ENCODE measurements at places on chromosomes 4 and X.
A peak's percentile ranks its signal among the peaks of the same experiment; 100 is the strongest.

- H3K4me1 ChIP-seq, result peaks cover 10% of the 10 kb centered on the region
- no peaks in the 10 kb centered on the region for H3K27me3 ChIP-seq
- H3K36me3 ChIP-seq, result peaks cover 7% of the 10 kb centered on the region
These were observed 138.0 kb upstream of the USP9X start for GRCh38 chrX:40947276-40947675.

GRCh38 chr4:125266901-125267604 lies 47.7 kb upstream of the FAT4 start:
- H3K4me3 ChIP-seq, result no peak overlapping the region
- H3K27me3 ChIP-seq, result no peaks in the 10 kb centered on the region
- no peak for DNase-seq
- no peak overlapping the region for H3K27ac ChIP-seq
- H3K4me1 ChIP-seq, result no peaks in the 10 kb centered on the region

DNA sequence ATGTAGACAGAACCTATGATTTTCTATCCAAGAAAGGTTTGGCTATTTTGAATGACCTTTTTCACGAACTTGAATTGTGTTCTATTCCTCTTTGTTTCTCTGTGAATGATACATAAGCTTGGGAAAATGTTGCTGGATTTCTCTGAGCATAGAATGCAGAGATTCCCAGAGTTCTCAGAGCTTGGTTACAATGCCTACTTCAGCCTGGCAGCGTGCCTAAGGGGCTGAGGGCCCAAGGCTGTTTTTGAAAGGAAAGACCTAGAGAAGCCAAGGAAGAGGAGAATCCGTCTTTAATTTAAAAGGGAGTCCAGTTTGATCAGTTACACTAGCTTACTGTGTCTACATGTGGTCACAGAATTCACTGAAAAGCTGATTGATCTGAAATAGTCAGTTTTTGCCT lies 55.3 kb upstream of the CXorf51B start:
- H3K4me3 ChIP-seq, result no peak overlapping the region
- DNase-seq, result no peak
- no peaks in the 10 kb centered on the region for H3K4me1 ChIP-seq

GRCh38 chrX:56572975-56573374 lies 9.5 kb downstream of the UBQLN2 start:
- DNase-seq, result peak; percentile 42
- peaks cover 40% of the 10 kb centered on the region for H3K36me3 ChIP-seq
- no peak overlapping the region for H3K4me3 ChIP-seq
- H3K27ac ChIP-seq, result no peak overlapping the region
- no peaks in the 10 kb centered on the region for H3K27me3 ChIP-seq
- peaks cover 56% of the 10 kb centered on the region for H3K4me1 ChIP-seq

GRCh38 chr4:31146366-31146765 lies 426.2 kb downstream of the PCDH7 start:
- H3K36me3 ChIP-seq, result no peaks in the 10 kb centered on the region
- no peaks in the 10 kb centered on the region for H3K4me1 ChIP-seq
- H3K27me3 ChIP-seq, result no peaks in the 10 kb centered on the region
- no peak for DNase-seq
- H3K4me3 ChIP-seq, result no peak overlapping the region

DNA sequence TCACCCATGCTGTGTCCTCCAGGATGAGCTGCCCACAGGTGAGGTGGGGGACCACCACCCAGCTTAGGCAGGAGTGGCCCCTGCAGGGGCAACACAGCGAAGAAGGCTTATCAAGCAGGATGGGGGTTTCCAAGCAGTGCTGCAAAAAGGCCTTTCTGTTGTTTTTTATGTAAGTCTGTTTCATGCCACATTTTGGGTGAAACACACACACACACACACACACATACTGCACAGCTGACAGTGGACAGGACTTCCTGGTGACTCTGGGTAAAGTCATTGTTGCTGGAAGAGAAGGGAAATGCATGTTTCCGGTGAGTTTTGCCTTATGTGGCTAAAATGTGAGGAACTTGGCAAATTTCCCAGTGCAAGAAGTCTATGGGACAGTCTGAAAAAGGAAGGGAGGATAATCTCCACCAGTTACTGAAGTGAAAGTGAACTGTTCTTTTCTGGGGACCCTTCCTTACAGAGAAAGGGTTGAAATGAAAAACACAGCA lies 119.2 kb downstream of the IRF2 start:
- H3K36me3 ChIP-seq, result no peaks in the 10 kb centered on the region
- no peak overlapping the region for H3K27ac ChIP-seq
- H3K4me1 ChIP-seq, result peaks cover 10% of the 10 kb centered on the region
- H3K4me3 ChIP-seq, result no peak overlapping the region
- no peaks in the 10 kb centered on the region for H3K27me3 ChIP-seq

DNA sequence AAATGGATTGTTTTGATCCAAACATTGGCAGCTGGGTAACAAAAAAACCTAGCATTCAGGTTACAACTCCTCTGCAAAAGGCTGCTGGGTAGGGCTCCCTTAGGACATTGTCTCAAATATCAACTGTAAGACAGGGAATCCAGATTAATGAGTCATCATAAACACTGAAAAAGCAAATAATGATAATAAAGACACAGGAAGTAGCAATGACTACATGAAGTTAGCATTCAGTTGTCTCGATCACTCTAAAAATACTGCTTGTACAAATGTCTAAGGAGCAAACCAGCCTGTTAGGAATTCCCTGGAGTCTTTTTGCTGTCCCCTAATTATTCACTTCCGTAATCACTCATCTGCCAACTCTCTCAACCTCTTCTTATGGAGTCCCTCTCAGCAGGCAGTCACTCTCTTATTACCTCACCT lies 259.2 kb downstream of the GPC3 start:
- no peak for DNase-seq
- H3K27me3 ChIP-seq, result no peaks in the 10 kb centered on the region
- H3K27ac ChIP-seq, result no peak overlapping the region
- no peaks in the 10 kb centered on the region for H3K36me3 ChIP-seq
- peaks cover 10% of the 10 kb centered on the region for H3K4me1 ChIP-seq

DNA sequence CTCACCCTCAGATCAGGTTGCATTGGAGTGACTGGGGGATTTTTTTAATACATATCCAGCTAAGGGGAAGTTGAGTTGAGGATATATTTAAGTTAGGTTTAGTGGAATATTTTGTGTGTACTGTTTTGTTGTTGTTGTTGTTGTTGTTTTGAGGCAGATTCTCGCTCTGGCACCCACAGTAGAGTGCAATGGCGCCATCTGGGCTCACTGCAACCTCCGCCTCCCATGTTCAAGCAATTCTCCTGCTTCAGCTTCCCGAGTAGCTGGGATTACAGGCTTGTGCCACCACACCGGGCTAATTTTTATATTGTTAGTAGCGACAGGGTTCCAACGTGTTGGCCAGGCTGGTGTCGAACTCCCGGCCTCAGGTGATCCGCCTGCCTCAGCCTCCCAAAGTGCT lies 38.6 kb upstream of the ATP6AP2 start:
- H3K36me3 ChIP-seq, result no peaks in the 10 kb centered on the region
- no peak overlapping the region for H3K4me3 ChIP-seq
- no peak overlapping the region for H3K27ac ChIP-seq

DNA sequence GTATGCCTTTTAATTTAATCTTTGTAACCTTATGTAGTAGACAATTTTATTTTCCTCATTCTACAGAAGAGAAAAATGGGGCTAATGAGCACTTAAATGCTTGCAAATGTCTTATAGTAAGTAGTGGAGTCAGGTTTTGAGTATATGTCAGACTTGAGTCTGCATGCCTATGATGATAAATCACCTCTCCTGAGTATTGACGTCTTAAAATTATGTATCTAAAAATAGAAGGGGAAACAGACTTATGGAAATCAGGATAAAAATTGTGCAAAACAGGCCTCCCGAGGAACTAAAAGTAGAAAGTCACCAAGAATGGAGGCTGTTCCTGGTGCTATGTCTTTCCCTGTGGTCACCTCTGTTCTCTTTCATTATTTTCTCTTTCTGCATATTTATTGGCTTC lies 92.7 kb downstream of the STIM2 start:
- no peak for DNase-seq
- peaks cover 10% of the 10 kb centered on the region for H3K36me3 ChIP-seq
- no peaks in the 10 kb centered on the region for H3K27me3 ChIP-seq
- H3K27ac ChIP-seq, result no peak overlapping the region
- no peak overlapping the region for H3K4me3 ChIP-seq

DNA sequence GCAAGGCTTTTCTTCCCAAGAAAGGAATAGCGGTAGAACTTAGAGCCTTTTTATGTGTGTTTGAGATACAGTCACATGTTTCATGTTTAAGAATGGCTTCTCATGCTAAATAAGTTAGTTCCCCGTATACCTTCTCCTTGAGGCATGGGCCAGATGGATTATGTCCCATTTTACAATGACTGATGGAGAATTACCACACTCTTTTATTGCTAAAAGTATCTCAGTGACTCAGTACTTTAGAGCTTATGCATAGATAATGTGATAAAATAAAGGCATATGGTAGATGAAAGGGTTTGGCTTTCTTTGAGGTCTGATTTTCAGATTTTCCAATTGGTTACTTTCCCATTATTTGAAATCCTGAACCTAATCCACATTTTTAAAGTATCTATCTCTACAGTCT lies 121.8 kb upstream of the BMPR1B start:
- no peak overlapping the region for H3K27ac ChIP-seq
- no peak for DNase-seq
- peaks cover 7% of the 10 kb centered on the region for H3K36me3 ChIP-seq
- no peak overlapping the region for H3K4me3 ChIP-seq

DNA sequence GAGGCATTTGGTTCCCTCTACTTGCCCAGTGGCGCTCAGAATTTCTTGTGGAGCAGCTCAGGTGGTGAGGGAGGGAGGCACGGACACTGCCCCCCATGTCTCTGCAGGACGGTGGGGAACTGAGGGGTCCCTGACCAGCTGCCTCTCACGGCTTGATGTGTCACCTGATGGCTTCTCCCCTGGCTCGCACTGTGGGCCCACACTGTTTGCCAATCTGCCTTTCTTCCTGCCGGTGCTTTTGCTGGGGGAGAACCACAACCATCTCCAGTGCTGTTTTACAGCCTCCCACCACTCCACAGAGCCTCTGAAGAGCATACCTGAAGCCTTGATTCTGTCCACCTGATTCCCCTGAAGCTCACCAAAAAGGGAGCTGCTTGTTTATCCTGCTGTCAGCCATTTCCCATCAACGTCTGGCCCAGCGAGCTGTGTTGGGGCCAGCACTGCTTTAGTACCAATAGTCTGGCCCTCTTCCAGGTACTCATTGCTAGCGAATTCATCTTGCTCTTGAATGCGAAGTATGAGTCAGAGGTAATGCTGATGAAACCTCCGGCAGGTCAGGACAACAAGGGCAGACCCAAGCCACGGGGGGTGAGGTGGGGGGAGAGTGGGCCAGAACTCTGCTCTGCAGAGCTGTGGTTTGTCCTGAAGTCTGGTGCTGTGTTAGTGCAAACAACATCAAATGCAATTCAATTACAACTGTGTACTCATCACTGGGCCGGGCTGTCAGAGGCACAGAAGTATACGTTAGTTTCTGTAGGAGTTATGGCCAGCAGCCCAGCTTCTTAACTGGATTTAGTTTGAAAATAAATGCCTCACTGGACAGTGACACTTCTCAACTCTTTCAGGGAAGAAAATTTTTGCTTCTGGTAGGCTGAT lies 208.3 kb upstream of the JADE1 start:
- no peaks in the 10 kb centered on the region for H3K36me3 ChIP-seq
- H3K27ac ChIP-seq, result no peak overlapping the region
- H3K4me3 ChIP-seq, result no peak overlapping the region
- no peaks in the 10 kb centered on the region for H3K4me1 ChIP-seq

GRCh38 chrX:68853665-68854251 lies 24.9 kb downstream of the EFNB1 start:
- H3K4me3 ChIP-seq, result no peak overlapping the region
- no peaks in the 10 kb centered on the region for H3K36me3 ChIP-seq
- H3K27ac ChIP-seq, result no peak overlapping the region
- H3K4me1 ChIP-seq, result no peaks in the 10 kb centered on the region
- no peaks in the 10 kb centered on the region for H3K27me3 ChIP-seq

DNA sequence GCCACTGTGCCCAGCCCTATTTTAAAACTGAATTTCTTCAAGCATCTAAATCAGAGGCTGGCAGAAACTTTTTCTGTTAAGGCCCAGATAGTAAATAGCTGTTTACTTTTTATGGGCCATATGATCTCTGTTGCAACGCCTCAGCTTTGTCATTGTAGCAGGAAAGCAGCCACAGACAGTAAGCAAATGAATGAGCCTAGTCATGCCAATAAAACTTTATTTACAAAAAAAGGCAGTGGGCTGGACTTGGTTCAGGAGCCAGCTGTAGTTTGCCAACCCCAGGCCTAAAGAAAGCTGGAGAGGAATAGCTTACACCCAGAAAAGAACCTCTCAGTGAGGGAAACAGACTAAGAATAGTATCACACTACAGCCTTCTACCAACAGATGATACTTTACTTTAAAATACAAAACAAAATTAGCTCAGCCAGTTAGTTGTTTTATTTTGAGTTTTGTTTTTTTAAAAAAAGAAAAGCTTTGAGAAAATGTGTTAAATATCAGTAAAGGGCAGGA lies 25.5 kb downstream of the CHST7 start:
- peaks cover 21% of the 10 kb centered on the region for H3K4me1 ChIP-seq
- no peaks in the 10 kb centered on the region for H3K27me3 ChIP-seq
- DNase-seq, result no peak
- H3K4me3 ChIP-seq, result no peak overlapping the region
